ENCODE measurements at places on chromosomes 1 and 21.
A peak's percentile ranks its signal among the peaks of the same experiment; 100 is the strongest.

GRCh38 chr21:29810871-29811270 is 128.9 kb downstream of the GRIK1 start:
- no peak for DNase-seq

- no peak for DNase-seq
Measured at GRCh38 chr1:21050031-21050430, 126.7 kb downstream of the EIF4G3 start.

DNA sequence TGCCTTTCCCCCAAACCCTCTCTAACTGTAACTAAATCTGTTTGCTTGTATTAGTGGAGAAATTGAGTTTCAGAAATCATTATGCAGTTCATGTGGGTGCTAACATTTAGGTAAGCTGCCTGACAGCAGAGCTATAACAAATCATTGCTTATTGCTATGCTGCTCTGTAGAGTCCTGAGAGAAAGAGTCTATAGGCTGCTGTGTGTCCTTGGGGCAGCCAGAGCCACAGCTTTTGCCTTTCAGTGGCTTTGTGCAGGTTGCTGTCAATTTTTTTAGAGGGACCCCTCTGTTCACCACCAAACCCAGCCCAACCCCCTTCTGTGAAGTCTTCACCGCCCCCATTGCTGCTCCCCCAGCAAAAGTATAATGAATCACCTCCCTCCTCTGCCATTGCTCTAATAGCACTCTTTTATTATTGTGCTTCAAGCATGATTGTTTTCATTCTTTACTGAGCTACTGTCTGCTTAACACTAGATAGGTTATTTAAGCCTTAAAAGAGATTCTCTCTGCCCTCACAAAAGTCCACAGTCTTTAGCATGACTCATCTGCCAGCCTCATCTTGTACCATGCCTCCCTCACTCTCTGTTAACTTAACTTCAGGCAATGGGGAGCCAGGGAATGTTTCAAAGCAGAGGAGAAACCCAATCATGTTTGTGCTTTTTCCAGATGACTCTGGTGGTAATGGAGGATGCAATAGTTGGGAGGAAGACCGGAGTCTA is 38.6 kb downstream of the DIRAS3 start:
- no peak for DNase-seq

GRCh38 chr21:42261829-42262200 is 42.9 kb downstream of the ABCG1 start:
- DNase-seq: no peak

DNA sequence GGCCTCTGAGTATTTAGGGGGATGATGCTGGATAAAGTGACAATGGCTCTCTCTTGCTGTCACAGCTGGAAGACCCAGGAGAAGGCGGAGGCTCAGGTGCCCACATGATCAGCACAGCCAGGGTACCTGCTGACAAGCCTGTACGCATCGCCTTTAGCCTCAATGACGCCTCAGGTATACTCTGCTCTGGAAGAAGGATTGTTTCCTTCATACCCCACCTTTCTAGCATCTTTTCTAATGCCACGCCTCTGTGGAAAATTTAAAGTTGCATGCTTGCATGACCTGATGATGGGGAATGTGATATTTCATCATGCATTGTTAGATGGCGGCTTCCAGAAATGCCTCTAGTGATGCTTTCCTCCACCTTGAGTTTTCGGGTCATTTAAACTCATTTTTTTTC is 2.8 kb downstream of the MAP3K7CL start:
- DNase-seq: no peak

- DNase-seq: no peak
Measured at GRCh38 chr1:35111106-35111505, 31.9 kb downstream of the ZMYM1 start.

GRCh38 chr21:46323227-46323709 is 402 bp downstream of the C21orf58 start:
- no peak for DNase-seq

DNA sequence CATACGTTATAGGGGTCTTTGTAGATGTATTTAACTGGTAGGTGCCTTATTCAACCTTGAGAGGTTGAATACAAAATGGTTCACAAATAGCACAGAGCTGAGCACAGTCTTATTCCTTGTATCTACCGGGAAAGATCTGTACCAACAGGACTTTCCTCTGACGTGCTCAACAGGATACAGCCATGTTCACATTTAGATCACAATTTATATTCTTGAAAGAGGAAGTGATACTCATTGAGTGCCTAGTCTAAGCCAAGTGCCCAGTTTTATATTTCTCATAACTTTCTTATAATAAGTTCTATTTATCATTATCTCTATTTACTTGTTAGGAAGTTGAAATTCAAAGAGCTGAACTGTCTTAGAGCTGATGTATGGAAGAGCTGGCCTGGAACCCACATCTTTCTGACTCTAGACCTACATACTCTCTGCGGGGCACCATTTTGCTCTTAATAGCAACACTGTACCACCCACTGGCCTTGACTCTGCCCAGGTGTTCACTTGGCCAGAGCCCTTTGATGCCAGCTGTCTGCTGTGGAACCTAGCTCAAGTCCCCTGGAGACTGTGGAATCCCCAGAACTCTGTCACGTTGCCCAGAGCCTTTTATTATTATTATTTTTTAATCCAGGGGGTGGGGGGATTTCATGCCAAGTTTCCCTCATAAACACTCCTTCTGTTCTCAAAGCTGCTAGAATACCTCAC is 156.2 kb downstream of the TPR start:
- no peak for DNase-seq

DNA sequence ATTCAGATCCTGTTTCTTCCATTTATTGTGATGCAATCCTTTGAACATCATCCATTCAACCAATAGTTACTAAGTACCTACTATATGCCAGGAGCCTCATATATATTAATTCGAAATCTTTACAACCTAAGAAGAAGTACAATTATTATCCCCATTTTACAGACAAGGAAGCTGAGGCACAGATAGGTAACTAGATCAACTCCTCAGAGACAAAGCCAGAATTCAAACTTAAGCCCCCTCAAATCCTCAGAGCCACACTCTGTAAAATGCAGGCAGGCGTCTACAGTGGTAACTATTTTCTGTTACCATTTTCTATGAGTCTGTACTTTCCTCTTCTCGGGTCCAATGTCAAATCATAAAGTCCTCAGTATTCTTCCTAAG is 107.9 kb downstream of the SLC45A1 start:
- no peak for DNase-seq

DNA sequence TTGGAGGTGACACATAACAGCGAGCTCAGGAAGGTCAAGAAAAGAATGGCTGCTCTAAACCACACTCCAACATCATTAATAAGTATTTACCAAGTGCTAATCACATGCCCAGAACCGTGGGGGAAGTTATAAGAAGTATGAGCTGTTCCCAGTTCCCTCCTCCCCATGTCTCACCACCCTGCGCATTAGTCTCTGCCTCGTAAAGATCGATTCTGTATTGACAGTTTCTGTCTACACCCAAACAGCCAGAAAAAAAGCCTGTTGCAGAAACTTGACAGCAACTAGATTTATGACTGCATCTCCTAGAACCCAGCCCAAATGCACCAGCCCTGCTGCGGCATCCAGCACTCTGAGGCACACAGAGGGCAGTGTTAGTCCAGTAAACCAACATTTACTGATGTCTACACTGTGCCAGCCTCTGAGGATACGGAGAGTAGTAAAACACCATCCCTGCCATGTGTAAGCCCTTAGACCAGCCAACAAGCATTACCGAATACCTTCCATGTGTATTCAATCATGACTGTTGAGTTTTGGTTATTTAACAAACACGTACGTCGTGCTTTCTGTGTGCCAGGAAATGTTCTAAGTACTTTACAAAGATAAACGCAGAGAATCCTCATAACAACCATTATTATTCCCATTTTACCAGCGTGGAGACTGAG is 63.6 kb upstream of the ZBTB40 start:
- no peak for DNase-seq

DNA sequence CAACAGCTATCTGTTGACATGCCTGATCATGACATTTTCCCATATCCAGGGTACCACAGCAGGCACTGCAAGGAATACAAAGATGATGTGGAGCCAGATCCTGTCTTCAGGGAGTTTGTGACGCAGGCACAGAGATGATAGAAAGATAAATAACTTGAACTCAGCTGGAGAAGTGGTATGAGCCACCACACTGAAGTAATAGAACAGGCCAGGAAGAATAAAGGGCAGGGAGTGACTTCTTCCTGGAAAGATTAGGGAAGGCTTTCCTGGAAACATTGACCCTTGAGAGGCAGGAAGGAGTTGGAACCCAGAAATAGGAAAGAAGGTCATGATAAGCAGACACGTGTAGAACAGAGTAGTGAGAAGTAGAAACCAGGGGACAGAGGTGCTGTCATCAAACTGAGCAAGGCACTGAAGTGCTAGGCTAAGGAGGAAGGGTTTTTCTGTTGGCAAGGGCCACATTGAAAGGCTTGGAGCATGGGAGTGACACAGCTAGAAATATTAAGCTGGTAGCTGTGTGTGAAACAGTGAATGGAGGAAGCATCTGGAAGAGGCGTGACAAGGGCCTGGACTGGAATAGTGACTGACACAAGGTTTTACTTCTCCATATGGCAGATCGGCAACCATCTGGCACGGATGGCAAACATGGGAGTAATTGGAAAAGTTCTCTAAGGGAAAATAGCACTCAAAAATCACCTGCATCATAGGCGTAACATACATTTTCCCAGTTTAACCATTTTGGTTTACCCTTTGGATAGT is 68.4 kb downstream of the AK5 start:
- no peak for DNase-seq

GRCh38 chr1:64676386-64676785 is 68.5 kb upstream of the RAVER2 start:
- DNase-seq: no peak

DNA sequence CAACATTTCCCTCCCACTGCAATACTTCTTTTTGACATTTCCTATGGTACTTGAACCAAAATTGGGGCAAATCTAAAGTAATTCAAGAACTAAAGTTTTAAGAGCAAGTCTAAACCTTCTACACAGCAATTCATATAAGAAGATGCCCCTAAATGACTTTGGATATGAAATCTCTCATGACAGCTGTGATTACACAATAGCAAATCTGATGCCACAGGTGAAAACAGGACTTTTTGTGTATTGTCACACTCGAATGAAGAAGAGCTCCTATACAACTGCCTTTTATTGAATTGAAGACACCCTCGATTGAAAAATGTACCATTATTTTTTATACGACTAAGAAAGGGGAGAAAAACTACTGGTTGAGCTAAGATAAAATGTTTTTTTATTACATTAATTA is 59.6 kb upstream of the DYNLT5 start:
- no peak for DNase-seq

DNA sequence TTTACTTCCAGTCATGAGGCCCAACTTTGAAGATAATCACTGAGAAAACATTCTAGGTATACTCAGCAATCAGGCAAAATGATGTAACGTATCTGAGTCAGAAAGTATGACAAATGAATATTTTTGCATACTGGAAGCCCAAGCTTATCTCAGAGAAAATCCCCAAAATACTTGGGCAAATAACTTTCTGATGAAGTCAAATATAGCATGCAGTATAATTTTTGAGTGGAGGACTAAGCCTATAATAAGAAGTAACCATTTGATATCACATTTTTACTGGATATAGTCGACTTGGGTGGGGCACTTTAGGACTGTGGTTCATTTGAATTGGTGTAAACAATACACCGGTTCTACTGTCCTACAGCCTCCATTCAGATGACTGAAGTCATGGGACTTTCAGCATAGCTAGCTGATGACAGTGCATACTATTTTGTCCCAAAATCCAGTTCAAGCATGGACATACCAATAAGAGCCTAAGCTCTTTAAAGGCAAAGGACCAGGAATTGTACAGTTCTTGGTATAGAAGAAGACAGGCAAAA is 2.3 kb upstream of the GADD45A start:
- no peak for DNase-seq

DNA sequence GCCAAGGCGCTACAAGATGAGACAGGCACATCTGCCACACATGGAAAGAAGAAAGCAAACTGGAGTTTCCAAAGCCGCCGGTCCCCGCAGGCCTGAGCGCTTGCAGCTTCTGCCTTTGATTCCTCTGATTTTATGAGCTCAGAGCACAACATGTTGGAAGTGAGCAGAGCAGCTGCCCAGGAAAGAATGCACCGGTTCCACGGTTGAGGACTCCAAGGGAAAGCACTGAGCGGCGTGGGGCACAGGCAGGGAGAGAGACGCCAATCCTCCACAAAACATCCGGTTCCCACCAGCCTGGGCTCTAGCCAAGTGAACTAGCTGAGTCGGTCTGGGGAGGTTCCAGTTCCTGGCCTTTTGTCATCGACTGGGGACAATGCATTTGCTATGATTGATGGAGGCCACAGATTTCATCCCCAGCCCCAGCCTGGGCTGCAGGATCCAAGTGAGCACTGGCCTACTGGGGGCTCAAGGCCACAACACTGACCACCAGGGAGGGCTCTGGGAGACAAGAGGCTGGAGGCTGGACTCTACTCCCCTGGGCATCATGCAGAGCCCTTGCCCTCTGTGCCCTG is 253.1 kb upstream of the IRF2BP2 start:
- DNase-seq: peak; percentile 38

DNA sequence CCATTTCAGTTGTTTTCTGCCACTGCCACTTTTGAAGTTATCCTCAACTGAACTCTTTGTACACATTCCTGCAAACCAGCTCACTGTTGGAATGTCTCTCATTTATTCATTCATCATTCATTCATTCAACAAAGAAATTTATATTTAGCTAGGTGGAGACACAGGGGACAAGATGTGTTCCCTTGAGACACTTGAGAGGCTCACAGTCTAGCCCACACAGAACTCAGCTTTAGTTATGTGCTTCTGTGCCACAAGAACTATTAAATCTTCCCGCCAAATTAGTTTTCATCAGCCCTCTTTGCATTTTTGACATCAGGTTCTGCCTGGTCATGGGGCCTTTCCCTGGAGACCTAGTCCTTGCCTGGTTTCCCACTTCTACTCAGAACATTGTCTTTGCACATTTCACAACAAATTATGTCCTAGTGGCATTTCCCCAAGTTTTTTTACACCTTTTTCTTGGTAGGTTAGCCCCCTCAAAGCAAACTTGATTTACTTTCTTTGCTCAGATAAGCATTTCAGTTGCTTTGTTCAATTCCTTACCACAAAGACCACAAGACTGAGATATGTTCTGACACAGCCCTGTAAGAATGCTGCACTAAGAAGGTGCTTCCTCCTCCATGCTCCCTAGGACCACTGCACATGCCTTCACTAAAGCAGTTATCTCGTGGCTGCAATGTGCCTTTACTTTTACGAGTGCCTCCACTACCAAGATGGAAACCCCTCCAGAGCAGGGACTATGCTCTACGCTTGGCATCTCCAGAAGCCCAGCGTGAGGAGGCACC is 31.0 kb downstream of the ILDR2 start:
- DNase-seq: no peak

- no peak for DNase-seq
Measured at GRCh38 chr1:41488040-41488951, 3.8 kb upstream of the EDN2 start.

DNA sequence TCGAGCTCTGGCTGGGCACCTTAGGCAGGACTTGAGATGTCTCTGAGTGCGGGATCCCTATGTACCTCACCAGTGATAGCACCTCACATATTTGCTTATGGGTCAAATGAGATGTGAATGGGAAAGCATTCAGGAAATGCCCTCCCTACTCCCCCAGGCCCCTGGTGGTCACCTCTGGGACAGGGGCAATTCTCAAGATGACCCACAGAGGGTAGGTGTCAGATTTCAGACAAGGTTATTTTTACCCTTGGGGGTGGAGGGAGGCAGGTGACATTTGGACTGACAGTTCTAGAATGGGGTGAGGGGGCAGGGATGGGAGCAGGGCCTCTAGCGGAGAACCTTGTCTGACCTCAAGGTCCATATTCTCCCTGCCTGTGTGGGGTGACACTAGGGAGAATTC is 27.1 kb downstream of the ACOT11 start:
- DNase-seq: no peak

Data from cerebellar nuclear complex (tissue), 1 donor.